ENCODE measurements at places on chromosomes 16 and 17. TPM values are rescaled to one million over a fixed set of nuclear protein-coding genes. Genes with fewer than 3 reads are reported as not detected.

The SEPTIN12 gene
- total RNA-seq, result not detected

The HOXB9 gene
- 0.09 TPM for total RNA-seq

The USH1G gene
- not detected for total RNA-seq

The SMIM36 gene
- total RNA-seq, result not detected

The HOXB13 gene
- not detected for total RNA-seq

The TMC8 gene
- 371 TPM for total RNA-seq

The NOB1 gene
- 64.4 TPM for total RNA-seq

The BIRC5 gene
- total RNA-seq, result 79.5 TPM

The HYDIN gene
- not detected for total RNA-seq

The ANKRD40CL gene
- not detected for total RNA-seq

The CHST6 gene
- 0.05 TPM for total RNA-seq

The MYLK3 gene
- 0.59 TPM for total RNA-seq

The SOCS1 gene
- total RNA-seq, result 156 TPM

The NOG gene
- not detected for total RNA-seq

The KCNG4 gene
- total RNA-seq, result not detected

The TMIGD1 gene
- total RNA-seq, result not detected

The TLCD3A gene
- 12.9 TPM for total RNA-seq

The NFATC3 gene
- 203 TPM for total RNA-seq

The METRN gene
- total RNA-seq, result 10.3 TPM

The ACACA gene
- 62.5 TPM for total RNA-seq

The ZNF423 gene
- not detected for total RNA-seq

The BCL7C gene
- 22.7 TPM for total RNA-seq

The SSTR5 gene
- not detected for total RNA-seq

The ACSM2A gene
- not detected for total RNA-seq

The KRT32 gene
- total RNA-seq, result not detected

The BAIAP3 gene
- total RNA-seq, result 0.66 TPM

The MNT gene
- 27.8 TPM for total RNA-seq

The TBX2 gene
- total RNA-seq, result not detected

The ACAP1 gene
- total RNA-seq, result 590 TPM

The SMIM5 gene
- total RNA-seq, result 0.52 TPM

The TMEM92 gene
- total RNA-seq, result 0.59 TPM
